ENCODE measurements at places on chromosomes 3 and 15.

DNA sequence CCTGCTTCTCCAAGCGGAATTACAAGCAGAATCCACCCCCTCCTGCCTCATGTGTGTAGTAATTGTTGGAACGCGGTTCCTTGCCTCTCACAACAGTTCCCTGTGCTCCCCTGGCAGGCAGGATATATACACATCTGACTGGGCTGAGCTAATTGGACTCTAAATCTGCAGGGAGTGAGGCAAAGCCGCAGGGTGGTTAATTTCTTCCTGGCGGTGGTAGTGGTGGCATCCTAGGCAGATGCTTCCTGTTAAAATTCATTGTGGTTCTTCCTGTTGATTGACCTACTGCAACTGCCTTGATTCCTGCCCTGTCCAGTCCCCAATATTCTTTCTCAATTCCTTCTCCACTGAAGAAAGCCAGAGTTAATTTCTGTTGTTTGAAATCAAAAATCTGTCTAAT is 202.9 kb upstream of the PROK2 start:
- DNase-seq: peak; percentile 1

GRCh38 chr15:101187820-101188636 is 63.8 kb downstream of the CHSY1 start:
- DNase-seq: no peak

DNA sequence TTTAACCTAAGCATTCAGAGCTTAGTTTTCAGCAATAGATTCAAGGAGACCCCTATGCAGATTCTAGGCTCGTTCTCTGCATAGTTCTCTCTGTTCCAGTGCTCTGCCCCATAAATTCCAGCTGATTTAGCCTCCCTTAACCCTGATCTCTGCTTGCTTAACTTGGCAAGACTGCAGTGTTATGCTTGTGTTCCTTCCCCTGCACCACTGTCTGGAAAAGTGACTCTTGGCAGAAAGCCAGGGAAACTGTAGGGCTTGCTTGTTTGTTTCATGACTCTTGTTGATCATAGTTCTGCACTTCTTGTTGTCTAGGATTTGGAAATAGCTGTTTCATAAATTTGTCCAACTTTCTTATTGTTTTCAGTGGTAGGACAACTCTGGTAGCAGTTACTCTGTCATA is 40.1 kb downstream of the ANAPC13 start:
- no peak for DNase-seq

- no peak for DNase-seq
Observed at GRCh38 chr3:49028298-49028672, 913 bp downstream of the IMPDH2 start.

DNA sequence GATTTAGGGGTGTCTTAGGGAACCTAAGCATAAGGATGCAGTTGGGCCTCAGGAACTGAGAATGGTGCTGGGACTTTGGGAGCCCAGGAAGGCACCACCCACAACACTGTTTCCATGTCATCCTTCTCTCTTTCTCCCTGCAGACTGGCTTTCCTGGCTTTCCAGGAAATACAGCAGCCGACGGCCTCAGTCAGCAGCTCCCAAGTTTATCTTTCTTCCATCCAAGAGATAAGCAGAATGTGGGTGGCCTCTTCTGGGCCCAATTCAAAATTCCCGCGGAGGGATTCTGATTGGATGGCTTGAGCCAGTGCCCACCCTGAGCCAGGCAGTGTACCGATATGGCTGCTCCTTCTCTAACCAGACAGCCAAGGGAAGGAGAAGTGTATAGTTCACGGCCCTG is 4.5 kb upstream of the CLN6 start:
- no peak for DNase-seq

- DNase-seq: no peak
Observed at GRCh38 chr15:65580287-65580686, 30.6 kb downstream of the INTS14 start.

DNA sequence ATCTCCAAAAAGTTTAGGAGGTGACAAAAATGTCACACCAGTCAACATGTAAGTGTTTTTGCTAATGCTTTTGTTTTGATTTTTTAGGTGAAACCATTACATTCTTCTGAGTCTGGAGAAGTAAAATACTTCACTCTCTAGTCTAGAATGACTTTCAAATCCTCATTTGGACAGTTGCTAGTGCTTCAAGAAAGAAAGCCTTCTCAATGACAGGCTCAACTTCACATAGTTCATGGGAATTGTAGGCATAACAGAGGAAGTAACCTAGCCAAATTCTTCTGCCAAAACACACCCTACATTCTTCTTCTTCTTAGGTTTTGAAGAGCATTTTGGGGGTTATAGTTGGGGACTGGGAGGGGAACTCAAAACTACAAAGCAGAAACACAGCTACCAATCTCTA is 29.4 kb upstream of the HEG1 start:
- DNase-seq: no peak

- no peak for DNase-seq
Observed at GRCh38 chr3:56980243-56980642, 80.2 kb upstream of the SPATA12 start.

DNA sequence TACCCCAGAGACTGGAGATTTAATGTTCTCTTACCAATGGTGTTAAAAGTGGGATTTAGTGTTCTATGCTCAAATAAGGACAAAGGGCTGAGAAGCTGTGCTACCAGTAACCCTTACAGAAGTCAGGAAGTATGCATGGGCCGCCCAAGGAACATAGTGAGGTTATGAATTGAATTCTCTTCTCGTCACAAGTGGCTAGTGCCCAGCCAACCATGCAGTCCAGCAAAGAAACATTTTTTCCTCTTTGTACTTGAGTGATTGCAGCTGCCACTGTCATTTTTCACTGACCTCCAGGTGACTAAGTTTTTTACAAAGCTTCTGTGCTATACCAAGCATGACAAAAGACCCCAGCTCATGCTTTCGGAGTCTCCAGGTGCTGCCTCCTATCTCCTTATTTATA is 110.6 kb upstream of the DCBLD2 start:
- no peak for DNase-seq

GRCh38 chr15:64006642-64007041 is 39.6 kb downstream of the DAPK2 start:
- DNase-seq: no peak

- peak; percentile 6 for DNase-seq
Observed at GRCh38 chr15:101501703-101502373, 12.3 kb upstream of the PCSK6 start.

DNA sequence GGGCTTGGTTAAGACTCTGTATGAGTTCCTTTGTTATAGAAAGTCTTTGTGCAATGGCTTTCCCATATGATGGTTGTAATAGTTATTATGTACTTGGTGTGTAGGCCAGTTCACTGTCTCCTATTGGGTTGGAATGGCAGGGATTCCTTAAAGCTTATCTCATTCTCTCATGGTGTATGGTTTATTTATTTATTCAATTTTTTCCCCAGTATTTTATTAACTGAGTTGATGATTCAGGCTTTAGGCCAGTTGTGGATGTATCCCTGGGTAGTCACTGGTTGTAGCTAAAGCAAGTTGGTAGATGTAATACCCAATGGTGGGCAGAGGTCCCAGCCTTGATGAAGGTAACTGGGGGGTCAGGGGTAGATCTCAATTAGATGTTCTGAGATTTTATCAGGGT is 349.4 kb downstream of the DOCK3 start:
- DNase-seq: no peak

DNA sequence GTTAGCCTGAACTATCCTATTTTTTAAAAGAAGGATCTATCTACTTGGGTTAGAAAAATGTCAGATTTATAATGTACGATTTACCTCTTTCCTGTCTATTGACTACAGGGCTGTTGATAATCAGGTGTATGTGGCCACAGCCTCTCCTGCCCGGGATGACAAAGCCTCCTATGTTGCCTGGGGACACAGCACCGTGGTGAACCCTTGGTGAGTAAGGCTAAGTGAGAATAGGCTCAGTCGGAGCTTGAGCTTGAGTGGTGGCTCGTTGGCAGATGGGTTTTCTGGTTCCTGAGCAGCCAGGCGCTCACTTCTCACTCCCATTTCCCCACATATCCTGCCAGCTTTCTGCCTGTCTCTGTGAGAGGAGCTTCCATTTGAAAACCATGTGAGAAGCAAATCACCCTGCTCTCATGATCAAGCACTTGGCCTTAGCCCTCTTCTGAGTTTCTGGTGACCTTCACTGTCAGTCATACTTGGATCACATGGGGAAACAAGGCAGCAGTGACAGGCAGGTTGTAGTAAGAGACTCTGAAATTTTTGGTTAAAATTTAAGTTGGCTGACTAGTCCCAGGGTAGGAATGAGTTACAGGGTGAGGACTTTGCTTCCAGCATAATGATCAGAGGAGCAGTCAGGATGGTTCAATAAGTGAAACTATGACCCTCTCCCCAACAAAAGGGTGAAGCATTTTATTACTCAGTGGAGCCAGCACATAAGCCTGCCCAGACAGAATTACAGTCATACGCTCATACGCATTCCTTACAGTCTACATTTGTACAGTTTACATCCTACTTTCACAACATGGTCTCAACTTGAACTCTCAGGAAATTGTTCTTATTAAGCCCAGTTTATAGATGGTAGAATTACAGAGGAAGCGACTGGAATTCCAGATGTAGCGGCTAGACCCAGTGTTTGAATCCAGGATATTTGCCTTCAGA is 18.0 kb downstream of the NIT2 start:
- DNase-seq: no peak

- peak; percentile 12 for DNase-seq
Observed at GRCh38 chr15:74050127-74050526, 32.2 kb downstream of the GOLGA6A start.

- DNase-seq: no peak
Observed at GRCh38 chr3:78506061-78506460, 1261.7 kb downstream of the ROBO1 start.

GRCh38 chr3:30548600-30548999 is 57.8 kb upstream of the TGFBR2 start:
- no peak for DNase-seq

DNA sequence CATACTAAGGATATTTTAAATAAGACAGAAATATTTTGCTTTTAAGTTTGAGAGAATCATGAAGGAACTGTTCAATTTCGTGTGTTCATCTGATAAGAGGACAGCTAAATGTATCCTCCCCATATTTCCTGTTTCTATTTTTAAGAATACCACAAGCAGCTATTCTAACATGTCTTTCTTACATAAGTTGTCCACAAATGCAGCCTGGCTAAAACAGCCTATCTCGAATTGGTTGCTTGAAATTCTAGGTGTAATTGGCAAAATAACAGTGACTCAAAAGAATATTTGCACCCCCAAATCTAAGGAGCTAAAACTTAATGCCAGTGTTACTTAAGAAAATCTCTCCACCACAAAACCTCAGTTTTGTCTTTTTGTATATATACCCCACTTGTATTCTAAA is 35.0 kb downstream of the BTLA start:
- no peak for DNase-seq

- DNase-seq: no peak
Observed at GRCh38 chr3:172312001-172312400, 136.3 kb downstream of the GHSR start.

GRCh38 chr15:93189561-93189960 is 100.5 kb upstream of the RGMA start:
- DNase-seq: no peak

- DNase-seq: no peak
Observed at GRCh38 chr15:49082960-49083359, 36.7 kb upstream of the SECISBP2L start.

Measured in NCI-H1694 treated with DMSO at 0.1 percent for 48 hours (cell line).